ENCODE measurements at places on chromosomes 12 and 14.
A peak's percentile ranks its signal among the peaks of the same experiment; 100 is the strongest.

DNA sequence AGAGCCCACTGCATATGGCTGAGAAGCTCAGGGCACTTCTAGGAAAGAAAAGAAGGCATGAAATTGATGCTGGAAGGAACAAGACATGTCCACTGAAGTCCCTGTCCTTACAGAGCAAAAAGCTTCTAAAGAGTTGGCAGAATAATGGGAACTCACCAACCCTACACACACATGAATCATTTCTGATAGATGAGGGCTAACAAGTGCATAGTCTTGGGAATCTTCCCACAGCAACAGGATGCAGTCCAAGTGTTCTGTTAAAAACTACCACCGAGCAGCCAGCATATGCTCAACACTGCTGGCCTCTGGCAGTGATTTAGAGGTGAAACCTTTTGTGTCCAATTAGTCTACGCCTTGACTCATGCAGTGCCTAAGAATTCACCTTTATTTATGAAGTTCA is 44.8 kb downstream of the RHOJ start:
- DNase-seq, result no peak

DNA sequence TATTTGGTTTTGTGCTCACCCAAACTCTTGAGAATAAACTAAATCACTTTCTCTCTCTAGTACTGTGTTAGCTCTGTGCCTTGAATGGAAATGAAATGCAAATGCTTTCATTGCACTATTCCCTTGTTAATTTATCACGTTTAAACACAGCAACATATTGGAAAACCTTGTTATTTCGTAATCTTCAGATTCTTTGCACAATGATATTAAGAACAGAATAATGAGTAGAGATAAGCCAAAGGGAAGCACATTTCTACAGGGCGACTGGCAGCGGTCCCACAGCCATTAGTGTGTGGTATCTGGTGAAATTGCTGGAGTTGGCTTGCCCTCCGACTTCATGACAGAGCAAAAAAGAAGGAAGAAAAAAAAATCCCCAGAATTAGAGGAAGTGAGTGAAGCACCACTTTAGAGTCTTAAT is 166.1 kb upstream of the E2F7 start:
- DNase-seq, result no peak

DNA sequence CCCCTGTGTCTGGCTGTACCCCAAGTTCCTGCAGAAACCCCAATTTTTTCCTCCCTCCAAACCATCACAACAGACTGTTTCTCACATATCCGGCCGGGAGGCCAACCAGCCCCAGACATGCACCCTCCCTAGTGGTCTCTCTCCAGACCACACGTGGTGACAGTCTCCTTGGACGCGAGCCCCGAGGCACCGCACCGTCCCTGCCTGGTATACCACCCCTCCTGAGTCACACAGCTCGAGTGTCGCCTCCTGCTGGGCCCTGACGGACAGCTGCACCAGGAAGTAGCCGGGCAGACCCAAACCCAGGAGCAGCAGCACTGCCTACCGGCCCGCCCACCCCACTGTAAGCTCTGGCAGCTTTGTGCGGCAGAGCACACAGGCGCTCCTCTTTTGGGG is 97.4 kb downstream of the RFLNA start:
- DNase-seq, result no peak

GRCh38 chr14:36067428-36068187 is 108.9 kb downstream of the PTCSC3 start:
- peak; percentile 78 for DNase-seq

- no peak for DNase-seq
These were observed 91.0 kb downstream of the VRK1 start for GRCh38 chr14:96888158-96888557.

- no peak for DNase-seq
These were observed 6.6 kb downstream of the COA8 start for GRCh38 chr14:103569408-103569807.

DNA sequence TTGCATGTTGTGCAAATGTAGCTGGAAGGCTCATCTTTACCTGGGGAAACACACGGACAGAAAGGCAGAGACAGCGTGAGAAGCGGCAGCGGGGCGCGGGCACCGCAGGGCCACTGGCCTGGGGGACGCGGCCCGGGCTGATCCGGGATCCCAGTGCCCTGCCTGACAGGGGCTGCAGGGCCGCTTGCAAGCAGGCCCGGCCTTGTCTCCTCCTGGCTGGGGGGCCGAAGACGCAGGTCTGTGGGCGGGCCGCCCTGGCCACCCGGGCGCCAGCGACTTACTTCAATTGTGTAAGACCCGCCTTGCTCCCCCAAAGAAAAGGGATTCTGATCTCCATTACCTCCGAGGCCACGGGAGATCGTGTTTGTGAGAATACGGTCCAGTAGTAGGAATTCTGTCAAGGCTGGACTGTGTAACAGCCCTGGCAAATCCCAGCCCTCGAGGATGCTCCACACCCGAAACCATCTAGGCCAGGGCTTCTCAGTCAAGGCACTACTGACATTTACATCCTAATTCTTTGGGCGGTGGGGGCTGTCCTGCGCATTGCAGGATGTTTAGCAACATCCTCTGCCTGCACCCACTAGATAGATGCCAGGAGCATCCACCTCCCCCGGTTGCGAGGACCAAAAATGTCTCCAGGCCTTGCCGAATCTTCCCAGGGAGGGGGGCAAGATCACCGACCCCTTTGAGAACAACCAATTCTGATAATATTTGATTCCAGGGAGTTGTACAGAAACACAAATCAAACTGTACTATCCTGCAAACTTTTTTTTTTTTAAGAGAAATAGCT is 95.6 kb downstream of the BCL11B start:
- DNase-seq, result no peak

DNA sequence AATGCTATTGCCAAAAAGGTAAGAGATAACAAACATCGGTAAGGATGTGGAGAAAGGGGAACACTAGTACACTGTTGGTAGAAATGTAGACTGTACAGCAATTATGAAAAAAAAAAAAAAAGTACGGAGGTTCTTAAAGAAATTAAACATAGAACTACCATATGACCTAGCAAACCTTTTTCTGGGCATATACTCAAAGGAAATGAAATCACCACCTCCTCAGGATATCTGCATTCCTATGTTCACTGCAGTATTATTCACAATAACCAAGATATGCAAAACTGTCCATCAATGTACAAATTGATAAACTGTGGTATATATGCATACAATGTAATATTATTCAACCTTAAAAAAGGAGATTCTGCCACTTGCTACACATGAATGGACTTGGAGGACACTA is 60.7 kb downstream of the INSM2 start:
- no peak for DNase-seq

- DNase-seq, result no peak
These were observed 2.6 kb downstream of the DCN start for GRCh38 chr12:91179966-91180561.

GRCh38 chr14:51342226-51342625 is 102.2 kb downstream of the TMX1 start:
- DNase-seq, result peak; percentile 65

DNA sequence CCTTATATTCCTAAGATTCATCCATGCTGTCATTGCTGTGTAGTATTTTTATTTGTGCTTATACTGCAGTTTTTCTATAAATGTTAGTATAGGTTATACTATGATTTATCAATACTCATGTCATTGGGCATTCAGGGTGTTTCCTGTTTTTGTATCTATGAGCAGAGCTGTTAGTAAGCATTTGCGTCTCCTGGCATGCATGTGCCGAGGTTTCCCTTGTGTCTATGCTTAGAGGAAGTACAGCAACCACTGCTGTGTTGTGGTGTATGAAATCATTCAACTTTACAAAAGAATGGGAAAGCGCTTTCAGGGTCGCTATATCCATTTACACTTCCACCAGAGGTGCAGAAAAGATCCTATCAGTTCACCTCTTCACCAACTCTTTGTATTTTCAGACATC is 122.7 kb downstream of the RGS6 start:
- DNase-seq, result no peak

GRCh38 chr12:12454315-12454714 is 97.4 kb downstream of the BORCS5 start:
- DNase-seq, result no peak

DNA sequence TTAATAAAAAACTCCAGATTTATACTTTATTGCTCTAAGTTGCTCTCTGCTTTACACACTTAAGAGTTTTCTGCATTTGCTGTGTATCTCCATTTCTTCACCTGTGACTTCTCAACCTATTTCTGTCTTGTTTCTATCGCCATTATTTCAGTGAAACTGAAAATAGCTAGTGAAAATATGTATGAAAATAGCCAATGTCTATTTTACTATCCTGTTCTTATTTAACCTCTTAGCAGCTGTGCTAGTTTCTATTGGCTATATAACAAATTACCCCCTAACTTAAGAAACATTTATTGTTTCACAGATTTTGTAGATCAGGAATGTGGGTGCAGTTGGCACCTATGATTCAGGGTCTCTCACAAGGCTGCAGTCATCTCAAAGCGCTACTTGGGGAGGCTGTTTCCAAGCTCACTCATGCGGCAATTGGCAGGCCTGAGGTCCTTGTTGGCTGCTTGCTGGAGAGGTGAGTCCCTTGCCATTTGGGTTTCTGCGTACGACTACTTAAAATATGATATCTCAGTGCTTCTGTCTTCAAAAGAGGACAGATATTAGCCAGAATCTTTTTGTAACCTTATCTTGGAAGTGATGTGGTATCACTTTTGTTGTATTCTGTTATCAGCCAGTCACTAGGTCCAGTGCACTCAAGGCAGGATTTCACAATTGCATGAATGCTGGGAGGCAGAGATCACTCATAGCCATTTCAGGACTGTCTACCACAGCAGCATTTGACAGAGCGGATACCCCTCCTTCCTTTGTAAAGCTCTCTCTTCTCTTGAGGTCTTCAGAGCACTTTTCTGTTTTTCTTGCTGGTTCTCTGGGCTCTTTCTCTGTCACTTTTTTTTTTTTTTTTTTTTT is 7.2 kb downstream of the ERC1 start:
- no peak for DNase-seq

- DNase-seq, result no peak
These were observed 43.3 kb downstream of the SLC8B1 start for GRCh38 chr12:113291586-113291985.
